ENCODE measurements at places on chromosomes 7 and 10.

- DNase-seq = no peak
Measured at GRCh38 chr10:102140218-102140617, 7.4 kb downstream of the PPRC1 start.

DNA sequence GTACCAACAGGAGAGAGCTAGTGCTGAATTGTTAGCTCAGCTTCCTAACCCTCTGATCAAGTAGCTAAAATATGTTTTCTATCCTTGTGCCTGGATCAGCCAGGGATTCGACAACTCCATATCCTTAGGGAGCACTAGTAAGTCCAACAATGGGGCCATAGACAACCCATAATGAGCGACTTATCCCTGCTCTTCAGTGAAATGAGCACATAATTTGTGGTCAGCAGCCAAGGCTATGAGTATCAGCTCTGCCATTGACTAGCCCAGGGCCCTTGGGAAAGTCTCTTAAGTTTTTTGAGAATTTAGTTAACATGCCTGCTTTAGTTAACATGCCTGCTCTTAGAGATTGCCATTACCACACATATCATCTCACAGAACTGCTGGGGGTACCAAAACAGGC, 39.3 kb downstream of the COL1A2 start:
- DNase-seq = no peak

- no peak for DNase-seq
Measured at GRCh38 chr7:47323904-47324303, 258.0 kb downstream of the TNS3 start.

GRCh38 chr7:80183900-80184685, 49.5 kb downstream of the GNAI1 start:
- no peak for DNase-seq

GRCh38 chr7:17299483-17299991, 1.1 kb downstream of the AHR start:
- peak; percentile 52 for DNase-seq

GRCh38 chr10:62048919-62049623, 147.6 kb downstream of the ARID5B start:
- peak; percentile 77 for DNase-seq

DNA sequence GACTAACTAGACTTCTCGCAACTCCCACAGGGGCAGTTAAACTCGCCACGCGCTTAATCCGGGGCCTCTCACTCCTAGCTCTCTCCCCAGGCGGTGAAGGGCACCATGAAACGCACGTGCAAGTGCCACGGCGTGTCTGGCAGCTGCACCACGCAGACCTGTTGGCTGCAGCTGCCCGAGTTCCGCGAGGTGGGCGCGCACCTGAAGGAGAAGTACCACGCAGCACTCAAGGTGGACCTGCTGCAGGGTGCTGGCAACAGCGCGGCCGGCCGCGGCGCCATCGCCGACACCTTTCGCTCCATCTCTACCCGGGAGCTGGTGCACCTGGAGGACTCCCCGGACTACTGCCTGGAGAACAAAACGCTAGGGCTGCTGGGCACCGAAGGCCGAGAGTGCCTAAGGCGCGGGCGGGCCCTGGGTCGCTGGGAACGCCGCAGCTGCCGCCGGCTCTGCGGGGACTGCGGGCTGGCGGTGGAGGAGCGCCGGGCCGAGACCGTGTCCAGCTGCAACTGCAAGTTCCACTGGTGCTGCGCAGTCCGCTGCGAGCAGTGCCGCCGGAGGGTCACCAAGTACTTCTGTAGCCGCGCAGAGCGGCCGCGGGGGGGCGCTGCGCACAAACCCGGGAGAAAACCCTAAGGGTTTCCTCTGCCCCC, 19.5 kb downstream of the WNT8B start:
- DNase-seq = peak; percentile 94

GRCh38 chr7:76238326-76238725, 36.6 kb downstream of the SRRM3 start:
- no peak for DNase-seq

DNA sequence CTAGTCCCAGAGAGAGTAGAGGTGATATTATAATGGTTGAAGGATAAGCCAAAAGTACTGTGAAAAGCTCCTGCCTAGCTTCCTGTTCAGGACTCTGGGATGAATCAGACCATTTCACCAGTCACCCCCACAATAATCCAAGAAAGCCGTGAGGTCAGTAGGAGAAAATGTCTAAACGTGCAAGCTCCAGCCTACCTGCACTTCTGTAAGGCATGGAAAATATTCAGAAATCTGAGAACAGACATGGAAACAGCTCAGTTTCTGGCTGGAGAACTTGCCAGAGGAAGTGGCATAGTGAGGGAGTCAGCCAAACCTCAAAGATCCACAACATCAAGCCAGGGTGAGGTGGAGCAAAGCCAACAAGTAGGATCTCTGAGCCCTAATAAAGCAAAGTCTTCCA, 58.2 kb downstream of the ELAPOR2 start:
- DNase-seq = no peak

All from osteoblast (primary cell).